ENCODE measurements at places on chromosomes 4 and X. TPM values are rescaled to one million over a fixed set of nuclear protein-coding genes. Genes with fewer than 3 reads are reported as not detected.

DNA sequence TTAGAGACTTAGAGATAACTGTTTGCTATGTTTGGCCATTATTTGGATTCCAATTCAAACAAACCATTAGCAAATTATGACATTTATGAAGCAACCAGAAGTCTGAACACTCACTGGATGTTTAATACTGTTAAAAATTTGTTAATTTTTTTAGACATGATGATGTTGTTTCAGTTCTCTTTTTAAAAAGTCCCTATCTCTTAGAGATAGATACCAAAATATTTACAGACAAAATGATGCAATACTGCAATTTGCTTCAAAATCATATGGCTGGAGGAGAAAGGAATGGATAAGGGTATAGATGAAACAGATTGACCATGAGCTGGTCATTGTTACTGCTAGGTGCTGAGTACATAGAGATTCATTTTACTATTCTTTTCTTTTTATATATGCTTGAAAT, 534.6 kb downstream of the BCOR start:
- no peaks in the 10 kb centered on the region for H3K4me1 ChIP-seq
- no peaks in the 10 kb centered on the region for H3K36me3 ChIP-seq
- H3K27ac ChIP-seq, result no peak overlapping the region
- DNase-seq, result no peak
- no peaks in the 10 kb centered on the region for H3K27me3 ChIP-seq

GRCh38 chr4:64807821-64808220, 398.6 kb upstream of the TECRL start:
- H3K4me1 ChIP-seq, result no peaks in the 10 kb centered on the region
- no peaks in the 10 kb centered on the region for H3K27me3 ChIP-seq
- DNase-seq, result no peak
- H3K4me3 ChIP-seq, result no peak overlapping the region
- H3K36me3 ChIP-seq, result no peaks in the 10 kb centered on the region

DNA sequence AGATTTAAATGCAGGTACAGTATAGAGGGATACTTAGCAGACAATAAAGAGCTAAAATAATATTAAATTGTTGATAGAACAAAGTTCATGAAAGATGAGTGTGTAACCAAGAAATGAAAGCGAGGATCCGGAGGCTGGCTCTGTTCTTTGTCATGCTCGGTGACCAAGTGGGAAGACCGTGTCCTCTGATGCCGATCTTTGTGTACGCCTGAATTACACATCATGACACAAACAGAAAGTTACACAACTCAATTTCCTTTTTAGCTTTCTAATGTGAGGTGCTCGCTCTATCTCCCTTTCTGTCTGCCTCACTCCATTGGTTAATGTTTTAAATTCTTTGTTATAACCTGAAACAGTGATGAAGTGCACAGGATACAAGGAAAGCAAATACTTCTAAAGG, 114.8 kb upstream of the NEIL3 start:
- H3K4me1 ChIP-seq, result no peaks in the 10 kb centered on the region
- H3K27me3 ChIP-seq, result no peaks in the 10 kb centered on the region
- H3K36me3 ChIP-seq, result no peaks in the 10 kb centered on the region

- H3K4me3 ChIP-seq, result no peak overlapping the region
- 0 out of 2 replicates have a peak, but pooled peaks cover 3% of the 10 kb centered on the region for H3K36me3 ChIP-seq
- no peaks in the 10 kb centered on the region for H3K27me3 ChIP-seq
- no peak for DNase-seq
- H3K4me1 ChIP-seq, result peaks cover 2% of the 10 kb centered on the region
Observed at GRCh38 chr4:168713253-168713652, 216.4 kb downstream of the PALLD start.

DNA sequence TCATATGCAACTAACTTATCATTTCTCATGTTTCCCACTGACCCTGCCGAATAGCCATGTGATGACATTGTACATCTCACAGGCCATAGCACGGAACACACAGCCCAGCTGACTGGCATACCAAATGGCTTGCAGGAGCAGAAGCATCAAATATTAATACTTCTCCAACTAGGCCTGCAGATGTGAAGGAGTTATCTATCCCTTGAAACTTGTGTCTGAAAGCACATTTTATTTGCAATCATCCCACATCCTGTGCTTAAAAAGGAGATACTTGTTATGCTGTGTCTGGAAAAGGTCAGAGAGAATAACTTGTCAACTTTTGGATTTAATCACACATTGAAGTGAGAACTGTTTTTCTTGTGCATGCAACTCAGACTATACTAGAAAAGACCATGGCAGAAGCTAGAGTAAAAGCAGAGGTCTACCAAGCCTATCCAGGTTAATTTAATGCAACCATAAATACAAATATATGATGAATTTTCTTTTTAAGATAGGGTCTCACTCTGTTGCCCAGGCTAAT, 100.4 kb downstream of the IRF2 start:
- DNase-seq, result no peak
- no peak overlapping the region for H3K27ac ChIP-seq
- H3K4me3 ChIP-seq, result no peak overlapping the region
- peaks cover 22% of the 10 kb centered on the region for H3K4me1 ChIP-seq

DNA sequence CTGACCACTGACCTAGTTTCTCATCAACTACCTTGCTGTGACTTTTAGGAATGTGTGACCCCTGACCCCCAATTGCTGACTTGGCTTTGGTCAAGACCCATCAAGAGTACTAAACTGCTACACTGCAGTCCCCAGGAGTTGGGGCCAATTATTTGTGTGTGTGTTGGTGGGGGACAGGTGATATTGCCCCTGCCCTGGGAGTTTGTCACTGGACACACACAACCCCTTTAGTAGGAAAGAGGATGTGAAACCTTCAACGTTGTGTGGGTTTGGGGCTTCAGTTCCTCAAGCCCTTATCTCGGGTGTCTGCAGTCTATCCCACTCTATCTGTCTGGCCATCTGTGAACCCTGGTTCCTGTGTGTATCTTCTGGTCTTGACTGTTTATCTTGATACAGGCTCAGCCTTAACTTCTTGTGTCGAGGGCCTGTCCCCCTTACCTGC, 6.5 kb downstream of the SASH3 start:
- no peaks in the 10 kb centered on the region for H3K27me3 ChIP-seq
- no peaks in the 10 kb centered on the region for H3K4me1 ChIP-seq
- H3K27ac ChIP-seq, result no peak overlapping the region
- no peak overlapping the region for H3K4me3 ChIP-seq
- no peak for DNase-seq

- H3K4me3 ChIP-seq, result no peak overlapping the region
- H3K4me1 ChIP-seq, result peaks cover 20% of the 10 kb centered on the region
- H3K27me3 ChIP-seq, result no peaks in the 10 kb centered on the region
- DNase-seq, result no peak
- peak overlapping the region; percentile 90 for H3K27ac ChIP-seq
- no peaks in the 10 kb centered on the region for H3K36me3 ChIP-seq
Observed at GRCh38 chrX:48497871-48498270, 10.9 kb upstream of the PORCN start.

DNA sequence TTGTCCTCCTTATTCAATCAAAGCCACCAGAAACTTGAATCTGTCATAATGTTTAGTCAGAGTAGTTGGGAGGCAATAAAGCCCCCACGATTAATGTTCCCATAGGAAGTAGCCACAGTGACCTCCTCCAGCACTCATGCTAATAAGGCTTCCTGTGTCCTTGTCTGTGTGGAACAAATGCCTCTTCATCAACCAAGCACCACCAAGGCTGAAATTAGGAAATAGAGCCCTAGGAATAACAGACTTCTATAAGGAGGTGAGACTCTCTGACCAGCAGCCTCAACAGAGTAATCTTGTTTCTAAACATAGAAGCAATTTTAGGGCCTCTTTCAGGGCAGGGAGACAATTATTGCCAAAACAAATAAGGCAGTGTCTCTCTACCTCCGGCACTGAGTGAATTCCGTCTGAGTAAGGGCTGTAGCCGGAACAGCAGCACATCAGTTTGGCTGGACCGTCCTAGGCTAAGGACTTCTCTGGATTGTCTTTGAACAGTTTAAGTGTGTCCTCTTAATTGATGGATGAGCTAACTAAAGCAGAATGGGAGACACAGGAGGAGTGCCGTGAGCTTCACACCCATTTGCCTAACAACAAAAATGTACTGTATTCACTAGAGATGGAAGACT, 329.2 kb upstream of the HAND2 start:
- no peak overlapping the region for H3K27ac ChIP-seq
- no peaks in the 10 kb centered on the region for H3K36me3 ChIP-seq
- H3K4me3 ChIP-seq, result no peak overlapping the region
- no peaks in the 10 kb centered on the region for H3K4me1 ChIP-seq

- H3K4me3 ChIP-seq, result no peak overlapping the region
- no peaks in the 10 kb centered on the region for H3K4me1 ChIP-seq
- no peak overlapping the region for H3K27ac ChIP-seq
- H3K36me3 ChIP-seq, result no peaks in the 10 kb centered on the region
- 0 out of 2 replicates have a peak, but pooled peaks cover 7% of the 10 kb centered on the region for H3K27me3 ChIP-seq
Observed at GRCh38 chrX:151774421-151774820, 39.9 kb downstream of the CNGA2 start.

- H3K4me3 ChIP-seq, result peak overlapping the region; percentile 70
- DNase-seq, result peak; percentile 63
- H3K4me1 ChIP-seq, result peaks cover 36% of the 10 kb centered on the region
- H3K27ac ChIP-seq, result peak overlapping the region; percentile 80
- no peaks in the 10 kb centered on the region for H3K27me3 ChIP-seq
Observed at GRCh38 chr4:153223930-153224329, 19.7 kb downstream of the TRIM2 start.

GRCh38 chr4:182343453-182343852, 100.3 kb downstream of the TENM3 start:
- no peak for DNase-seq
- H3K4me3 ChIP-seq, result no peak overlapping the region
- H3K27me3 ChIP-seq, result 0 out of 2 replicates have a peak, but pooled peaks cover 4% of the 10 kb centered on the region
- H3K36me3 ChIP-seq, result no peaks in the 10 kb centered on the region
- no peaks in the 10 kb centered on the region for H3K4me1 ChIP-seq
- no peak overlapping the region for H3K27ac ChIP-seq

DNA sequence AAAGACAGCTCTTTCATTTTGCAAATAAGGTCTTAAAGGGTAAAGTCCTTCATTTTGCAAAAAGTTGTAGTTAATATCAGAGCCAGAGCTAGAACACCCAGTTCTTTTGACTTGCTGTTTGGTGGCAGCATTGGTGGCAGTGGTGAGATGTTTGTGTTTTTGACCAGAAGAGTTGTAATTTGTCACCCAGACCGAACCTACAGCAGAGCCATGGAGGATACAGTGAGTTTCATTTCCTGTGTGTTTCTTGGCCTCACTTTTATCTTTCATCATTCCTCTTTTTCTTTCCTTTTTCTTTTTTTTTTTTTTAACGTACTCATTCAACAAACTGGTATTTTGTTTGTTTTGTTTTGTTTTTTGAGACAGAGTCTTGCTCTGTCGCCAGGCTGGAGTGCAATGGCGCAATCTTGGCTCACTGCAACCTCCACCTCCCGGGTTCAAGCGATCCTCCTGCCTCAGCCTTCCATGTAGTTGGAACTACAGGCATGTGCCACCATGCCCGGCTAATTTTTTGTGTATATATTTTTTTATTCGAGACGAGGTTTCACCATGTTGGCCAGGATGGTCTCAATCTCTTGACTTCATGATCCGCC, 116.4 kb downstream of the AFF1 start:
- no peak overlapping the region for H3K4me3 ChIP-seq
- H3K36me3 ChIP-seq, result no peaks in the 10 kb centered on the region
- H3K27me3 ChIP-seq, result no peaks in the 10 kb centered on the region
- H3K27ac ChIP-seq, result no peak overlapping the region

GRCh38 chr4:99330648-99331047, 9.4 kb upstream of the ADH1B start:
- H3K27me3 ChIP-seq, result no peaks in the 10 kb centered on the region
- no peaks in the 10 kb centered on the region for H3K36me3 ChIP-seq
- no peak for DNase-seq
- H3K4me1 ChIP-seq, result no peaks in the 10 kb centered on the region
- H3K4me3 ChIP-seq, result no peak overlapping the region

- no peak for DNase-seq
- no peaks in the 10 kb centered on the region for H3K27me3 ChIP-seq
- H3K4me1 ChIP-seq, result peaks cover 10% of the 10 kb centered on the region
Observed at GRCh38 chrX:20481632-20482031, 214.9 kb upstream of the RPS6KA3 start.

- no peaks in the 10 kb centered on the region for H3K36me3 ChIP-seq
- no peak overlapping the region for H3K27ac ChIP-seq
- DNase-seq, result no peak
- H3K4me3 ChIP-seq, result no peak overlapping the region
- H3K27me3 ChIP-seq, result peaks cover 57% of the 10 kb centered on the region
Observed at GRCh38 chr4:112511093-112511802, 4.7 kb downstream of the NEUROG2 start.

DNA sequence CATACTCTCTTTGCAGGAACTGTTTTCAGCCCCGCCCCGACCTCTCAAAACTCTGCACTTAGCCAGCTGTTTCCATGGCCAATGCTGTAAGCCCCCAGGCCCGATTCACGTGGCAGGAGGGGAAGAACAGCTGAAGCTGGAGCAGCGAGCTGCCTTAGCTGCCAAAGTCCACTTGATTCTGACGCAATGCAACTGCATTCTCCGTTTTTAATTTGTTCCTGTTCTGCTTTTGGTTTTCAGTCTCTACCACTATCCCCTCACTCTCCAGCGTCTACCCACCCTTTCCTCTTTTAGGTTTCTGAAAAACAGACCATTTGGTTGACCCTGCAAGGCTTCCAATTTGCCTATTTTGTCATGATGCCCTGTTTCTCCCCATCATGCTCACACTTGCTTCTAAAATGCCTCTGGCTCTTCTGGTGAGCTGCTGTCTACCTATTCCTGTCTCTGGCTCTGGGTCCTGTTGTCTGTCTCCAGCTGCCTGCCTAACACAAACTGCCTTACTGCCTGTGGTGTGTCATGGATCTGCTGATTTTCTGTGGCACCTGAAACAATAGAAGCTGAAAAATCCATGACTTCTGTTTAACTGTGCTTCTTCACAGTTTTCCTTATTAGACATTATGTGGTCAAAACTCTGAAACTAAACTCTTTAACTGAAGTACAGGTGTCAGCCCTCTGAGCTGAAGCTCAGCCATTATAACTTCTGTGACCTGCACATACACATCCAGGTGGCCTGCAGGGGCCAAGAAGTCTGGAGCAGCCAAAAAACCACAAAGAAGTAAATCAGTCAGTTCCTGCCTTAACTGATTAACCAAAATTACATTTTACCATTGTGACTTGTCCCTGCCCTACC, 160.5 kb upstream of the AGTR2 start:
- H3K36me3 ChIP-seq, result no peaks in the 10 kb centered on the region
- no peaks in the 10 kb centered on the region for H3K4me1 ChIP-seq
- no peak for DNase-seq

GRCh38 chrX:38561951-38562719, 793 bp downstream of the TSPAN7 start:
- no peak overlapping the region for H3K27ac ChIP-seq
- peak overlapping the region; percentile 61 for H3K4me3 ChIP-seq
- H3K36me3 ChIP-seq, result no peaks in the 10 kb centered on the region

DNA sequence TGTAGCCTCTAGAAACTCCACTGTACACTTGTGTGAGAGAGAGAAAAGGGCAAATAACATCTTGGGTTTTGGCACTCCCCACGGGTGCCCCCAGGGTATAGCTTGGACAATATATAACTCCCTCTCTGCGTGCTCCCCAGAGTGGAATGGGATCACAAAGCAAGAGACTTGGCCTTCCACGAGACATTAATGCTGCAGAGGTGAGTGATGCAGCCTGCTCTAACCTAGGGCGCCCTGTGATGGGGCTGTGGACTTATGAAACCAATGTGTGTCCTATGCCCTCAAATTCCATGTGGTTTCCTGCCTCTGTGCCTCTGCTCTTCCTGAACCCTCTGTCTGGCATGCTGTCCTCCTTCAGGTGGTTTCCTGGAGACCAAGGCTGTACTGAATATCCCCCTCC, 22.0 kb upstream of the FAM9C start:
- H3K27ac ChIP-seq, result no peak overlapping the region
- no peaks in the 10 kb centered on the region for H3K27me3 ChIP-seq
- no peaks in the 10 kb centered on the region for H3K4me1 ChIP-seq
- no peak overlapping the region for H3K4me3 ChIP-seq

The PLP1 gene
- not detected for total RNA-seq

The APLN gene
- total RNA-seq, result 11.6 TPM

The RBM46 gene
- total RNA-seq, result not detected

The CT45A5 gene
- total RNA-seq, result not detected

The LDOC1 gene
- 40.6 TPM for total RNA-seq

The HGFAC gene
- 0.58 TPM for total RNA-seq

The ANAPC4 gene
- total RNA-seq, result 14.5 TPM

The ZNF630 gene
- total RNA-seq, result 2.5 TPM

The EXOC1 gene
- 37.4 TPM for total RNA-seq
